Neural crest cell (in vitro differentiated cells): ENCODE measurements at places on chromosomes 1 and 21. TPM values are rescaled to one million over a fixed set of nuclear protein-coding genes. Genes with fewer than 3 reads are reported as not detected.
A peak's percentile ranks its signal among the peaks of the same experiment; 100 is the strongest.

GRCh38 chr1:15760520-15761211, 2.1 kb downstream of the FBLIM1 start:
- DNase-seq = no peak

DNA sequence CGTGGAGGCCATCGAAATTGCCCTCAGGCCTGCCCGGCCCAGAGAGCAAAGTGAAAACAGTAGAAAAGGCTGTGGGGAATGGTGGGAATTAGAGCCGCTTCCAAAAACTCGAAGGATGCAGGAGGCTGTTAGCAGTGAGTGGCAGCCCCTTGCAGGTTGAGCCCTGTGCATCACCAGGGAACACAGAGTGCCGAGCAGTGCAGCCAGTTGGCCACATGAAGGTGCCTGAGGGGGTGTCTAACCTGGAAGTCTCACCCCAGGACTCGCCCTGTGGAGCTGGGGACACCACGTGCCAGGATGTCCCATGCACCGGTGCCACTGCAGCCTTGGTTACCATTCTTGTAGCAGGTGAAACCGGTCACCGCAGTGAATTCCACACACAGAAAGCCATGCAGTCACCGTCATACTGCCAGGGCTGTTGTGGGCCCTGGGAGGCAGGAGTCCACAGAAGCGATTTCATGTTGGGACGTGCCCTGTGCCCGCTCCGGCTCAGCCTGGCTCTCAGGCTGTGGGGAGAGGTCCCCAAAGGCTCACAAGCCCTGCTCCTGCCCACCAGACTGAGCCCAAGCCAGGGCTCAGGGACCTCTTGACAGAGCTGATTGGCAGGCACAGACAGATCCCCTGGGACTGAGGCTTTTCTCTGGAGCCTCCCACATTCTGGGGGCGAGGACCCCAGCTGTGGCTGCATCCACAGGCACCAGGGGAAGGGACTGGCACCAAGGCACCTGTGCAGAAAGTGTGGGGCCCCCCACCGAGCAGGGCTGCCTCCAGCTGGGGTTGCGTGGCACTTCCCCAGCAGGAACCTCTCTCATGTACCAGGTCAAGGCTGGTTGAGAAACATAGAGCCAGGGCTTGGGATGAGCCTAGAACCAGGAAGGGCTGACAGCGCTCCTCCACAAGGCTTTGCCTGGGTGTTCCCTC, 16.7 kb upstream of the ACTRT2 start:
- no peak for DNase-seq

DNA sequence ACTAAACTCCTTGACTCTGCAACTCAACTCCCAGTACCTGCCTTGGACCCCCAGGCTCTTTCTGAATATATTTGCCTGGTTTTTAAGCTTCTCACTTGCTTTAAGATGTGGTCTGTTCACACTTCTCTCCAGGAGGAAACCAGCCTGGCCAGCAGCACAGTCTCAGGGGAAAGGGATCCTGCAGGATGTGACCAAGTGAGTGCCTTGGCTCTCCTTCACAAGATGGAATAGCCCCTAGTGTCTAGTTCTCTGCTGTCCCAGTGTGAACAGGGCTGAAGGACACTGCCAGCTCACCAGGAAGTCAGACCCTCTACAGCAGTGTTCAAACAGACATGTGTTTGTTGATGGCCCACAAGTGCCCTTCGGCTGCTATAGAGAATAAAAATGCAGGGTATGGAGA, 32.9 kb downstream of the CD244 start:
- DNase-seq = no peak

The RSPO1 gene
- 0.50 and 0.54 TPM in 2 replicates for total RNA-seq

DNA sequence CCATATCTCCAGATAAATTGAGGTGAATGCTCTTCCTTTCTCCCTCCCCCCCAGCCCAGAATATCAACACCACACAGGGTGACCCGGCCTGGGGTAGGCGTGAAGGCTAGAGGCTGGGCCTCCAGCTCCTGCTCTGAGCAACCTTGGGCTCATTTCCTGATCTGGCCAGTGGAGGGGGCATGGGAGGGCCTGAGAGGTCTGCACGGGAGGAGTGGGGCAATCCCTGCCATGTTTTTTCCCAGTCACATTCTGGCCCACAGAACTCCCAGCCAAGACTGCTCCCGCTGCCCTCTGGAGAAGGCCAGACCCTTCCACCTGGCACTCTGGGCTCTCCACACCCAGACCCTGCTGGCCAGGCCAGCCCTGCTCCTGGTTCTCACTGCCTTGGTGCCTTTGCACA, 3.9 kb downstream of the CLDN19 start:
- no peak for DNase-seq

DNA sequence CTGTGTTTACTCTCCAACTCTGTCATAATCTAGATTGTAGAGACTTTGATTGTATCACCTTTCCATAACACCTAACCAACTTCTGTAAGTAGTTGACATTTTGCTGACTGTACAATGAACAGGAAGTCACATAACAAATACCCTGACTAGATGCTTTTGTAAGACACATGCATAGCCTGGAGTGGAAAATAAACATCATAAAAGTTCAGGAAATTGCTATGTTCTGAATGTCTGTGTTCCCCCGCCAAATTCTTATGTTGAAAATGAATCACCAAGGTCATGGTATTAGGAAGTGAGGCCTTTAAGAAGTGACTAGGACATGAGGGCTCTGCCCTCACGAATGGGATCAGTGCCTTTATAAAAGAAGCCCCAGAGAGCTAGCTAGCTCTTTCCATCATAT, 40.4 kb upstream of the ZSWIM5 start:
- no peak for DNase-seq

GRCh38 chr1:167516404-167517388, 1.6 kb downstream of the CD247 start:
- no peak for DNase-seq

GRCh38 chr1:26006710-26007109, 8.8 kb upstream of the PAFAH2 start:
- no peak for DNase-seq

GRCh38 chr1:61588736-61589672, 135.9 kb downstream of the TM2D1 start:
- DNase-seq = peak; percentile 66

DNA sequence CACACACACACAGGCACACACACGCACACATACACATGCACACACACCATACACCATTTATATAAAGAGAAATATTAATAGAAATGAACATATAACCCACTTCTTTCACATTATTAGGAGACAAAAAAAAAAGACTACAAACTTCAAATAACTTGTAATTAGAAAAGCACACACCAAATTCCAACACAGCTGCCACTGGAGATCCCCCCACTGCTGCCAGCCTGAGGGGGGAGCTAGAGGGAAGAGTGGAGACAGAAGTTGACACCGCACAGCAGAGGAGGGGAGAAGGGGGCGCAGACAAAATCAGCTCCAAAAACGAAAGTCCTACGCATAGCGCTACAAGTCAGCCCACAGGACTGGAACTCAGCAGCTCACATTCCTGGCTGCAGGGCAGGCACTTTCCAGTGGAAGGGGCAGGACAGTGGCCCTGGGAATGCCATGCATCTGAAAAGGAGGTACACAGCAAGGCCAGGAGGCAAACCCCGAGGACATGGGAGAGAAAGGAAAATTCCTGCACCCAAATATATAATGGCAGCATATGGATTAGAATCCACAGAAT, 36.5 kb downstream of the LGALS8 start:
- no peak for DNase-seq

The RGS16 gene
- 5.8 and 6.4 TPM in 2 replicates for total RNA-seq

The S100A16 gene
- total RNA-seq = 5.3 and 7.1 TPM in 2 replicates

GRCh38 chr1:110305900-110306420, 33.2 kb upstream of the RBM15 start:
- no peak for DNase-seq
